Right atrium auricular region (tissue), 2 donors: ENCODE measurements at places on chromosomes 12 and 14.

DNA sequence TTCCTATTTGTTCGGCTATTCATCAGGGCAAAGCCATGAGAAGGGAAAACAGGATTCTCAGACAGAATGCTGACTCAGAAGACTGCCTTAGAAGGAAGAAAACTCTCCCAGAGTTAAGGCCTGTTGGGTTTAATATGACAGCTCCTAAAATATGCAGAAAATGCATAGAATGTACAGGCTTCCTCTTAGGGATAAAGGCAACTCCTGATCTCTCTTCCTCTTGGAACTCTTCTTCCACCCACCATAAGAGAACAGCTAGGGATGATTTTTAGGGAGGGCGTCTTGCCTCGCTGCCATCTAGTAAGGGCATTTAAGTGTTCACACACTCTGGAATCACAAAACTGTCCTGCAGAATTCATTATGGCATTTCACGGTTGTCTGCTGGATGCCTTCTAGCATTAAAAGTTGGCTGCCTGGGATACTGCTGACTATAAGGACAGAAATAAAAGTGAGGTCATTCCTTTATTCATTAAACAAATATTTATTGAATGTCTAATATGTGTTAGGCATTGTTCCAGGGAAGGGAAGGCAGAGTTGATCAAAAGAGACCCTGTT, 73.7 kb downstream of the DCAF5 start:
- DNase-seq, result no peak

DNA sequence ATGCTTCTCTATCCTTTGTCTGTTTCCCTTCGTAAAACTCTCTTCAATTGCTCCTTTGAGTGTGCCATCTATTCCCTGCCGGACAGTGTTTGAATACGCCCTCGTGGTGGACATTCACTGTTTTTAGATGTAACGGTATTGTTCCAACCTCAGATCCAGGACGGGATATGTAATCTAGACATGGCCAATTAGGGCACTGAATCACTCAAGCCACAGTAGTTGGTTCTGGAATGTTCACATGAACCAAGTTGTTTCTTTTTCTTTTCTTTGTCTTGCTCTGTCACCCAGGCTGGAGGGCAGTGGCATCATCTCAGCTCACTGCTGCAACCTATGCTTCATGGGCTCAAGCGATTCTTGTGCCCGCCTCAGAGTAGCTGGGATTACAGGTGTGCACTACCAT, 204.2 kb upstream of the PLXNC1 start:
- no peak for DNase-seq

- DNase-seq, result no peak
Measured at GRCh38 chr14:29518335-29518734, 409.3 kb downstream of the PRKD1 start.

DNA sequence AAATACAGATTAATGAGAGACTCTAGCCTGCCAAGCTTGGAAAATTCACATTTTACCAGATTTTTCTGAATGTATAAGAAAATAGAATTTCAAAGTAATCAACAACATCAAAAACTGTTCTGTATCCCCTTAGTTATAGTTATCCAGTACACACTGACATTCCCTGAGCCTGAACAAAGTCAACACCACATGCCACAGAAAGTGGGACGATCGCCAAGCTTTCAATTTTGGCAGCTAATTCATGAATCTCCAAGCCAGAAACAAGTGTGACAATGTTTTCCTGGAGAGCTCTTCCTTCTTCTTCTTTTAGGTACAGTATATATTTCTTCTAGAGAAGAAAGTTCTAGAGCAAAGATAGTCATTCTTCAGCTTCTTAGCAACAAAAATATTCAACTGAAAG, 290.2 kb downstream of the PRKD1 start:
- DNase-seq, result peak; percentile 78

- DNase-seq, result no peak
Measured at GRCh38 chr12:98359856-98360255, 155.5 kb upstream of the TMPO start.

DNA sequence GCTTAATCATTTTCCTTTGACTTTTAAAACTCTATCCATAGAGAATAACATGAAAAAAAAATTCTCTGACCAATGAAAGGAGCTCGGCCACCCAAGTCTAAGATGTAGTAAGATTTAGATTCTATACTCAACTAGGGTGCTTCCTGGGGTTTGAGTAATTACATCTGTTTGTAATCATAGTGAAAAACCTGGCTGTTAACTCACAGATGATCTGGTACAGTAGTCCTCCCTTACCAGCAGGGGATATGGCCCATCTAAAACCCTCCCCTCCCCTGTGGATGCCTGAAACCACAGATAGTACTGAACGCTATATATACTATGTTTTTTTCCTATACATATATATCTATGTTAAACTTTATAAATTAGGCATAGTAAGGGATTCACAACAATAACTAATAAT, 89.2 kb downstream of the DAAM1 start:
- DNase-seq, result no peak

DNA sequence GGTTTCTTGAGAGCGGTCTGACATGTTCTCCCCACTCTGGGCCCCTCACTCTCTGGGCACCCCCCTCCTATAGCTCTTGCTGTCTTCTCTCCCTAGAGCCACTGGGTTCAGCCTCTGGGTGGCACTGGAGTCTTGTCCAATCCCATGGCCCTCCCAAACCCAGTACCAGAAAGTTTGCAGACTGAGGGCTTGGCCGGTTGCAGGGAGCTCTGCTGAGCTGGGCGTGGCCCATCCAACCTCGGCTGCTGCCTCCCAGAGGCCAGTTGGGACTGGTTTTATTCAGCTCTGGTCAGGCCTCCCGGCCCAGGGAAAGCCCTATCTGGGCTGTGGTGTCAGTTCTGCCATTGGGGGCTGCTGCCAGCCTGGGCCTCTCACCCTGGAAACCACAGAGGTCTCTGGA, 37.9 kb downstream of the ISCA2 start:
- DNase-seq, result no peak

DNA sequence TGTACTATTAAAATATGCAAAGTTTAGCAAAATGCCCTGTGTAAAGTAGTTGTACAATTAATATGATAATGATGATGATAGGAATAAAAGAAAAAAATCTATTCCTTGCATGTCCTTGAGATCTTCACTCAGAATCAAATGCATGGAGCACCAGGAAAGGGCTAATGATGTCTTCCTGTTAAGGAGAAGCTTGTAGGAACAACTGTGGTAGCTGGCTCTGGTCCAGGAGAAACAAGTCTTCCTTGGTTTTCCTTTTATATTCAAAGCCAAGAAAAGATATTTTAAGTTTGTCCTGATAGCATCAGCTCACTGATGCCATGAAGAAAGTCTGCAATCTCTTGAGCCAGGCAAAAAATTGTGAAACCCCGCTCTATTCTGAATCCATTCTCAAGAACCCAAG, 138.9 kb downstream of the PIK3C2G start:
- no peak for DNase-seq

DNA sequence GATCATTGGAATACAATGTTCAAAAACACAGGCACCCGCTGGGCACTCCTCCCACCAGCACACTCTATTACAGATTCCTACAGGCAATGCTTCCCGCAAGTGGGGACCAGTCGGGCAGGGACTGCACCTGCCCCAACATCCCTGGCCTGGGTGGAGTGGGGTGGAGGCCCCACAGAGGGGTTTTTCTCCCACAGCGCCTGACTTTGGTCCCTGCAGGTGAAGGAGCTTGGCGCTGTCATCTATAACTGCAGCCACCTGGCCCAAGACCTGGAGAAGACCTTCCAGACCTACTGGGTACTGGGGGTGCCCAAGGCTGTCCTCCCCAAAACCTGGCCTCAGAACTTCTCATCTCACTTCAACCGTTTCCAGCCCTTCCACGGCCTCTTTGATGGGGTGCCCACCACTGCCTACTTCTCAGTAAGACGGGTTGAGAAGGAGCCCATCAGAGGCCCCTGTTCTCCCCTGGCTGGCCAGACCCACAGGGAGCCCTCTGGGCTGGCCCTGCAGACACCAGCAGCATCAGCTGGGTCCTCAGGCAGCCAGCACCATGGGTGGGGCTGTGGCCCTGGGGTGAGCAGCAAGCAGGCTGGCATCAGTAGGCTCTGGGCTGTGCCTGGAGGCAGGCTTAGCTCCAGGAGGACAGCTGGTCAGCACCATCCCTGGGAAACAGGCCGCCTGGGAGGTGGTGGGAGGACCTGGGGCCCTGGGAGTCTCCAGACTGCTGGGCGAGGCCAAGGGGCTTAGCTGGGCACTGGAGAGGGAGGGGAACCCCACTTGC, 6.0 kb downstream of the PLD4 start:
- no peak for DNase-seq

- no peak for DNase-seq
Measured at GRCh38 chr12:26740991-26741390, 92.0 kb downstream of the ITPR2 start.

- no peak for DNase-seq
Measured at GRCh38 chr12:108448246-108448645, 66.8 kb upstream of the FICD start.

DNA sequence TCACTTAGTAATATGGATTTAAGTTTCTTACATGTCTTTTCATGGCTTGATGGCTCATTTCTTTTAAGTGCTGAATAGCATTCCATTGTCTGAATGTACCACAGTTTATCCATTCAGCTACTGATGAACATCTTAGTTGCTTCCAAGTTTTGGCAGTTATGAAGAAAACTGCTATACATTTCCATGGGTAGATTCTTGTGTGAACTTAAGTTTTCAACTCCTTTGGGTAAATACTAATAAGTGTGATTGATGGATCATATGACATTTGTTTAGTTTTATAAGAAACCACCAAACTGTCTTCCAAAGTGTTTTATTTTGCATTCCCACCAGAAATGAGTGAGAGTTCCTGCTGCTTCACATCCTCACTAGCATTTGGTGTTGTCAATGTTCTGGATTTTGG, 119.2 kb downstream of the NAV3 start:
- no peak for DNase-seq
